ENCODE measurements at places on chromosomes 16 and 17. TPM values are rescaled to one million over a fixed set of nuclear protein-coding genes. Genes with fewer than 3 reads are reported as not detected.
A peak's percentile ranks its signal among the peaks of the same experiment; 100 is the strongest.

Gene NPIPB2
- 6.3 TPM for polyA plus RNA-seq

- DNase-seq: no peak
Observed at GRCh38 chr16:74936902-74937560, 47.9 kb downstream of the WDR59 start.

Gene CACNA1H
- polyA plus RNA-seq: 7.5 TPM

- DNase-seq: no peak
Observed at GRCh38 chr16:46629331-46630219, 8.4 kb upstream of the SHCBP1 start.

DNA sequence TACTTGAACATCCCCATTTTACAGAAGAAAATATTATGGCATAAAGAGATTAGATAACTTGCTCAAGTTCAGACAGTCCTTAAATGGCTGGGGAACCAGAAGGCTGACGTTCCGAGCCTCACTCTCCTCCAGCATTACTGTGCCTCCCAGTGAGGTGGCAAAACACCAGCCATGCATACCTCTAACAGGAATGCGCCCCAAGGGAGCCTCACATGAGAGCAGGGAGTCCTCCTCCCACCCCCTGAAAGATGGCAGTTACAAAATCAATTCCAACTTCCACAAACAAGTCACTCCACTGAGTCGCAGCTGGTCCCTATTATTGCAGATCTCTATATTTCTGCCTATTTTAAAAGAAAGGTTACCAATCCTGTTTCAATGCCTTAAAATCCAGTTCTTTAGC lies 55.5 kb downstream of the ANKFY1 start:
- DNase-seq: no peak

- DNase-seq: no peak
Observed at GRCh38 chr17:35736236-35736635, 4.8 kb downstream of the RASL10B start.

Gene CCDC200
- 0.16 TPM for polyA plus RNA-seq

DNA sequence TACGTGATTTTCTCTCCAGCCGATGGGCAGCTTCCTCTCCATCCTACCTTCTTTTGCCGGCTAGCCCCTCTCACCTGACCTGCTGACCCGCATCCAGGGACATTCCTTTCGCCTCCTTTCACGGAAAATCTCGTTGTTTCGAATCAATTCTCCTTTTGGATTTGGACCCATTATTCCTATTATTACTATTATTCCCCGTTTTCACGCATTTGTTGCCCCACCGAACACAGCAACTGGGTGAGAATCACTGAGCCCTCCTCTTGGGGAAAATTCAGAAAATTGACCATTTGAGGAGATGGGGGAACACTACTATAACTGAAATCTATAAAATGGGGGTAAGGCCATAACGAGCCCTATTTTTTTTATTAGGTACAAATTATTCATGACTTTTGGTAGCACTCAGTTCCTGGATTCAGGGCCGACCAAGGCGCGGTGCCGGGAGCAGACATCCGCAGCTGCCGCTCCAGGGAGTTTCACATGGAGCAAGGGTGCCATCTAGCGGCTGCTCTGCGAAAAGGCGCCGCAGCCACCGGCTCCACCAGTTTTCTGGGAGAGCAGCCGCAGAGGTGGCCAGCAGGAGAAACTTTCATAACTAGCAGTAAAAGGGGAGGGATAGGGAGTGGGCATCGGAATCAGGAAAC lies 3.3 kb upstream of the HOXB8 start:
- DNase-seq: peak; percentile 85

- DNase-seq: no peak
Observed at GRCh38 chr17:57739402-57740234, 5.5 kb downstream of the CCDC182 start.

DNA sequence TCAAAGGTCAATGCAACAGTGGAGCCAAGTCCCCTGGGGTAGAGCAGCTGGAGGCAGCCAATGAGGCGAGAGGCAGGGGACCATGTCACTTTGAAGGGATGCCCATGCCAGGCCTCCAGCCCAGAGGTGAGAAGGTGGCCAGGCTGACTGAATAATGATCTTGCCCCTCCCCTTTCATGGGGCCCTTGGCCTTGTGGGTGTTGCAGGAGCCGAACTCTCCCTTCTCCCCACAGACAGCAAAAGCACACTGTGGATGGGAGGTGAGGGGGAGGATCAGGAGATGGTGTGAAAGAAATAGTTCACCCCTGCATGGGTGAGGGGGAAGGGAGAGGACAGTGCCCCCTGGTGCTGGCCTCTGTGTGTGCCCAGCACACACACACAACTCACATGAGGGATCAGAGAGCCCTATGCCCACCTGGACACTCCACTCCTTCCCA lies 15.8 kb upstream of the TBX21 start:
- DNase-seq: no peak

- DNase-seq: no peak
Observed at GRCh38 chr17:64183815-64184214, 53.9 kb upstream of the ERN1 start.

DNA sequence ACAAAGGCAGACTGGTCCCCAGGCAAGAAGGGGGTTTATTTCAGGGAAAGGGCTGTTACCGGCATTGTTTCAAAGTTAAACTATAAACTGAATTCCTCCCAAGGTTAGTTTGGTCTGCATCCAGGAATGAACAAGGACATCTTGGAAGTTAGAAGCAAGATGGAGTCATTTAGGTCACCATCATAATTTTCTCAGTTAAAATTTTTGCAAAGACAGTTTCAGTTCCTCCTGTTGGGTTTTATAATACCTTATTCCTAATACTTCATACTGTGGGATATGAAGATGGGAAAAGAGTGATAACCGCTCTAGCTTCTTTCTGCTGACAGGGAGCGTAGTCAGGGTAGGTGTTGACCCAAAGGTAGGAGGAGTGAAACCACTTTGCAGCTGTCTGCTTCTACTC lies 24.8 kb downstream of the PMM2 start:
- DNase-seq: no peak

Gene CPNE2
- 24.7 TPM for polyA plus RNA-seq

DNA sequence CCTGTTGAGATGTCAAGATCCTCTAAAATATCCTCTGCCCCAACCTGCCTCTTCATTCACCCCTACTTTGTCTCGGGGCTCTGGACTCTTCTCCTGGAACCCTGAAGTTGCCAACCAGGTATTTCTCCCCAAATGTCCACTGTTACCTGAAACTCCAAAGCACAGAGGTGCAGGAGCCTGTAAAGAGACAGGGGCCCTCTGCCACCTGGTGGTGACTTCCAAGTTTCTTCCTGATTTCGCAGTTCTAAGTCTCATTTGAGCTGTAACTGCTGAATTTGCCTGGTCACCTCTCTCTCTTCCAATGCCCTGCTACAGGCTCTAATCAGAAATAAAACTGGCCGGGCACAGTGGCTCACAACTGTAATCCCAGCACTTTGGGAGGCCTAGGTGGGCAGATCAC lies 77.1 kb upstream of the RCVRN start:
- no peak for DNase-seq

Gene ZG16B
- not detected for polyA plus RNA-seq

Data from right cardiac atrium (tissue), 5 donors.